ENCODE measurements at places on chromosomes 5 and 9. TPM values are rescaled to one million over a fixed set of nuclear protein-coding genes. Genes with fewer than 3 reads are reported as not detected.

GRCh38 chr5:151382576-151382975, 35.2 kb upstream of the SLC36A2 start:
- DNase-seq: no peak

GRCh38 chr5:6792911-6793471, 79.8 kb downstream of the TENT4A start:
- DNase-seq: no peak

DNA sequence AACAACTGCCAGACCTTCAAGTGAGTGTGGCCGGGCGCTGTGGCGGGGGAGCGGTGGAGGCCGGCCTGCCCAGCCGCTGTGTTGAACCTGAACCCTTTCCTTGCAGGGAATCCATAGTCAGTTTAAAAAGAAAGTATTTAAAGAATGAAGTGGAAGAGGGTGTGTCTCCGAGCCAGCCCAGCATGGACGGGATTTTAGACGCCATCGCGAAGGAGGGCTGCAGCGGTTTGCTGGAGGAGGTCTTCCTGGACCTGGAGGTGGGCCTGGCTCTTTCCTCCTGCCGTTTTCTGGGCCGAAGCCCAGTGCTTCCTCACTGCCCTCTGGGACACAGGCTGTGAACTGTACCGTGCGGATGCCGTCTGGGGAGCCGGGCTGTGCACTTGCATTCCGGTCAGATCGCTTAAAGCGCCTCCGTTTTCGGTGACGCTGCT, 19.1 kb downstream of the EXOC3 start:
- DNase-seq: no peak

DNA sequence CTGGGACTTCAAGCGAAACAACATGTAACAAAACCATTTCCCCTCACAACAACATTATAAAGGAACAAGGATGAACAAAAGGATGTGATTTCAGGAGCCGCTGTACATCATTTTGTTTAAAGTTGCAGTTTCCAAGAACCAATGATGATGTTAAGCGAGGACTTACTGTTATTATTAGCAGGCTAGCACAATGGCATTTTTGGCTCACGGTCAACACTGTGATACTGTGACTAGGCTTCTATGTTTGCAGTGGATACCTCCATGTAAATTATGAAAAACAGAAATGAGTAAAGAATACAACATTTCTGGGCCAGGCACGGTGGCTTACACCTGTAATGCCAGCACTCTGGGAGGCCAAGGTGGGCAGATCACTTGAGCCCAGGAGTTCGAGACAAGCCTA, 113.0 kb downstream of the AUH start:
- DNase-seq: no peak

DNA sequence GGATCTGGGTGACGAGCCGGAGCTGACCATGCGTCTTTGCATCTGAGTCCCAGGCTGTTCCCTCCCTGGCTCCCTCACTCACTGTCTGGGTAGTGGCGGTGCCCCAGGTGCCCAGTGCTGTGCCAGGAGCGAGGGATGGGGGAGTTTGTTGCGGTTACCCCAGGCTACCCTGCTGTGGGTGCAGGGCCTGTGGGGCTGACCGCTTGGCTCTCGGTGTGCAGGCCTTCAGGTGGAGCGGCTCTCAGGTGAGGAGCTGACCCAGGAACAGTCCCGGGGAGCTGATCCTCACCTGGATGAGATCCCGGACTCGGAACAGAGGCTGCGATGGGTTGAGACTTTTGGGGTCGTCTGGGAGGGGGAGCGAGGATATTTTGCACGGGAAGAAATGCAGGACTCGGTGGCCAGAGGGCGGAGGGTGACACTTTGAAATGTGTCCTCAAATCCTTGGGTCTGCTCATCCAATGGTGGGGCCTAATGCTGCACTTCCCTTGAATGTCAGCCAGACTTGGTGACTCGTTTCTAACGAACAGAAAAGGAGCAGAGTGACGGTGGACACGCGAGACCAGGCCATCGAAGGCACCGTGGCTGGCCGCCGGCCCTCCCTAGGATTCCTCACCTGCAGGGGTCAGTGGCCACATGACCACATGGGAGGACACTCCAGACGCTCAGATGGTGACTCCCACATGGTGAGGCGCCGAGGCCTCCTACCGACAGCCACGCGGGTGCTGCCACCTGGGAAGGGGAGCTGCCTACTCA, 104.3 kb upstream of the RAPGEF1 start:
- DNase-seq: no peak

- DNase-seq: no peak
Observed at GRCh38 chr9:81069923-81070322, 619.4 kb downstream of the TLE1 start.

- DNase-seq: no peak
Observed at GRCh38 chr5:436641-436975, 6.4 kb upstream of the EXOC3 start.

BTNL8 gene
- total RNA-seq: not detected

ST8SIA4 gene
- total RNA-seq: 47.6 TPM

- no peak for DNase-seq
Observed at GRCh38 chr5:157308836-157309465, 43.0 kb downstream of the CYFIP2 start.

DNA sequence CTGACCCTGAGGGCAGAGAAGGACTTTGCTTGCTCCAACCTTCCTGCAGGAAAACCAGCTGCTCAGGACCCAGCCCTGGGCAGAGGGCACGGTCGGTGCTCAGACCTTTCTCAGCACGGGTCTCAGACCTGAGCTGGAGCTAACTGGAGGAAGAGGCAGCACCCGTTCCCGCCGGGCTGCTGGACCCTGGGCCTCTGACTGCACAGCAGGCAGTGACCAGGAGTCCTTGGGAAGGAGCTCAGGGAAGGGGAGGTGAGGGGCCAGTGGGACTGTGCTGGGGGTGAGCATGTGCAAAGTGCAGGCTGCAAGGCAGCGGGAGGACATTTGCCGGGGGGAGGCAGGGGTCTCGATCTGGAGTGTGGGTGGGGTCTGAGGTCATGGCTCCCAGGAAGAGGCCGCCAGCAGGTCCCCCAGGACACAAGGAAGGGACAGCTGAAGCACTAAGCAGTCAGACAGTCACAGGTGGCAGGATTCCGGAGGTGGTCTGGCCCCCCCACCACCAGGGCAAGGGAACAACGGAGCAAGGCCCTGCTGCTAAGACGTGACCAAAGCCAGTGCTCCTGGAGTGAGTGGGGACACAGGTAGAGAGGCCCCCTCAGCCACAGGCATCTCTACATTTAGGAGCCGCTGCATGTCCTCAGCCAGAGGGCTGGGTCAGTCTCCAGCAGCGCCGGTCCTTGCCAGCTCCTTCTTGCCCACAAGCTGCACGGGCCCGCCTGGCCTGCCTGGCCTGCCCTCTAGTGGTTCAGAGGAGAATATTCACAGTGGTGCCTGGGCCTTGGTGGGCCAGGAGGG, 4.8 kb upstream of the DPM2 start:
- DNase-seq: no peak

- no peak for DNase-seq
Observed at GRCh38 chr5:67347821-67348220, 151.2 kb upstream of the CD180 start.

CDH18 gene
- total RNA-seq: 10.0 TPM

GRCh38 chr9:105341434-105342146, 97.1 kb downstream of the SLC44A1 start:
- DNase-seq: no peak

SLC25A2 gene
- total RNA-seq: not detected
